Mammary epithelial cell (primary cell): ENCODE measurements at places on chromosomes 3 and 15.
A peak's percentile ranks its signal among the peaks of the same experiment; 100 is the strongest.

- DNase-seq, result no peak
Measured at GRCh38 chr3:64151342-64151871, 73.9 kb downstream of the PRICKLE2 start.

DNA sequence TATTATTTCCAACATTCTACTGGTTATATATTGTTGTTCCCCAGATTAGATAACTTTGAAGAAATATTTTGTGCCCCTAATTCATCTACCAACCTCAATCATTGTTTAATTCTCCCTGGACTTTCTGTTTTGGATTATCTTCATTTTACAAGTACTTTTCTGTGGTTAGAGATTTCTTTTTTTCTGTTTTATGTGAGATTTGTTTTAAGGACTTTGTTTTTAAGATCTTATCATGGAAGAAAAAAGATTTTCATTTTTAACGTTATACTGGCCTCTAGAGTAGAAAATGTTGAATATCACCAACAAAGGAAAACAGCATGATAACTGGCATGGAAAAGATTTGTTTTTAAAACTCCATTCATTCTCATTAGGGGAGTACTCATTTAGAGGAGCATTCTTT, 210.9 kb upstream of the KCNMB2 start:
- DNase-seq, result no peak

DNA sequence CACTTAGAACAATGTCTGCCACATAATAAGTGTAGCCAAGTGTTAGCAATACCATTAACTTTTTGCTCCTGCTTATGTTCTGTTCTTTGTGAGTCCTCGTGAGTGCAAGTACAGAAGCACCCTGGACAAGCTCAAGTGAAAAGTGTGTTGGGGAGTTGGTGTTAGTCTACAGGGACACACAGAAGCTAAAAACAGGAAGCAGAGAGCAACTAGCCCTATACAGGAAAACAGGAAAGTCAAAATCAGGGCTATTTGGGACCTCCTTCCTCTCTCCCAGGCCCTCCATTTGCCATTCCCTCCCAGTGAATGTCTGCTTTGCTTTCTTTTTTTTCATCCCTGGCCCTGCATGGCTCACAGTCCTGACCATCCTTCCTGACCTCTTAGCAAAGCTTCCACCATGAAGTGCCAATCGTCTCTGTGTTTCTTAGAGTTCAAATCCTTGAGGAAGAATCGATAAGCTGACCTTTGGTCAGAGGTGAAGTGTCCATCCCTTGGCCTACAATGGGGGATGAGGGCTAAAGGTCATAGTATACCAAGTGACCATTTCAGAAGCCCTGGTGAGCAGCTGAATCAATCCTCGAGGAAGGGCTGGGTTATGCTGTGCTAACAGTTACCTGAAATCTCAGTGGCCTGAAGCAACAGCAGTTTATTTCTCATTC, 328.2 kb downstream of the SHQ1 start:
- DNase-seq, result no peak

DNA sequence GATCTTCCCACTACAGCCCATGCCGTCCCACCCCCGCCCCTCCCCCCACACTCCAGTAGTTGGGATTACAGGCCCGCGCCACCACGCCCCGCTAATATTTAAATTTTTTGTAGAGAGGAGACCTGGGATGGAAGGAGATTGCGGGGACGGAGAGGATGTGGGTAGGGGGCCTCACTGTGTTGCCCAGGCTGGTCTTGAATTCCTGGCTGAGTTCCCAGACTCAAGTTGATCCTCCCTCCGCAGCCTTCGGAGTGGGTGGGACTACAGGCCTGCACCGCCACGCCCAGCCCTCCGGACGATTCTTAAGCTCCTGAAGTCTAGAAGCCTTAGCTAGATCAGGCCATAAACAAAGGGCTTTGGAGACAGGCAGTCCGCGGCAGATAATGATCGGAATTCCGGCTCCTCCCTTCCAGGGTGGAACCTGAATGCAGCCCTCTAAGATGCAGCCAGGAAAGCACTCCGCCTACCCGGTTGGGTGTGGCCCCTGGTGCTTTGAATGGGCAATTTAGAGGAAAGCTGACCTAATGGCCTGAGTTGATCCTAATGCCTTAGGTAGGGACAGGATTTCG, at the start of gene DPPA2:
DPPA2 (minus strand) TSS at position 356 of the 569 bp plus-strand sequence. CDS start 1,975 bp downstream, outside the sequence.
- DNase-seq, result no peak

DNA sequence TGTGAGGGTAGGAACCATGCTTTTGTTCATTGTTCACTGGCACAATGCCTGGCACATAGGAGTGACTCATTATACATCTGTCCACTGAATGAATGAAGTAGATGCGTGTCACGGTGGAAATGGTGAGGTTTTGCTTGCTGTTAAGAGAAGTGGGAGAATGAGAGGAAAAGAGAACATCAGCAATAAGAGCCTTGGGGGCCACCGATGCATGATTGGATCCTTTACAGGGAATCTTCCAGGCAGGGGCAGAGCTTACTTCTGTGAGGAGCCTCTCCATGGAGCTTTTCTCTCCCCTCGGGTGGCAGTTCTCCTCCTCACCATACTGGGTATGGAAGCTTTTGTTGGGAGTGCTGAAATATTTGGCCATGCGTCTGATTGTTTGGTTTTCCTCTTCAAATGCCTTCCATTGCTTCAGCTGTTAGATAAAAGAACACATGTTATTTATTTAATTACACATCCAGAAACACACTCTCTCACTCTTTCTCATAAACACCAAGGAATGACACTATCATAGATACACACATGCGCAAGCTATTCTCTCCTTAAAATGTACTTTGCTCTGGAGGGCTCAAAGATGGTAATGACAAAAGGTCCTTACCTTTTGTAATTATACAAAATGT, 78.9 kb upstream of the GSK3B start:
- DNase-seq, result no peak

GRCh38 chr15:82044373-82045178, 1.2 kb downstream of the MEX3B start:
- peak; percentile 32 for DNase-seq

- DNase-seq, result no peak
Measured at GRCh38 chr3:183576487-183577107, 21.1 kb upstream of the KLHL6 start.

GRCh38 chr3:106710596-106710995, 666.6 kb upstream of the CCDC54 start:
- DNase-seq, result no peak

- DNase-seq, result no peak
Measured at GRCh38 chr3:107025961-107026360, 351.3 kb upstream of the CCDC54 start.

GRCh38 chr3:78178740-78179363, 1139.0 kb downstream of the ROBO2 start:
- no peak for DNase-seq
